ENCODE measurements at places on chromosomes 1 and 21. TPM values are rescaled to one million over a fixed set of nuclear protein-coding genes. Genes with fewer than 3 reads are reported as not detected.

DNA sequence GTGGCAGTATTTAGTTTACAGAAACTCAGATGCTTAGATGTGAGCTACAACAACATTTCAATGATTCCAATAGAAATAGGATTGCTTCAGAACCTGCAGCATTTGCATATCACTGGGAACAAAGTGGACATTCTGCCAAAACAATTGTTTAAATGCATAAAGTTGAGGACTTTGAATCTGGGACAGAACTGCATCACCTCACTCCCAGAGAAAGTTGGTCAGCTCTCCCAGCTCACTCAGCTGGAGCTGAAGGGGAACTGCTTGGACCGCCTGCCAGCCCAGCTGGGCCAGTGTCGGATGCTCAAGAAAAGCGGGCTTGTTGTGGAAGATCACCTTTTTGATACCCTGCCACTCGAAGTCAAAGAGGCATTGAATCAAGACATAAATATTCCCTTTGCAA is 59.7 kb upstream of the ZNF326 start:
- no peak for DNase-seq

GRCh38 chr1:62682531-62682930 is 5.7 kb downstream of the DOCK7 start:
- DNase-seq: no peak

LRRC38 gene
- not detected for polyA plus RNA-seq

DNA sequence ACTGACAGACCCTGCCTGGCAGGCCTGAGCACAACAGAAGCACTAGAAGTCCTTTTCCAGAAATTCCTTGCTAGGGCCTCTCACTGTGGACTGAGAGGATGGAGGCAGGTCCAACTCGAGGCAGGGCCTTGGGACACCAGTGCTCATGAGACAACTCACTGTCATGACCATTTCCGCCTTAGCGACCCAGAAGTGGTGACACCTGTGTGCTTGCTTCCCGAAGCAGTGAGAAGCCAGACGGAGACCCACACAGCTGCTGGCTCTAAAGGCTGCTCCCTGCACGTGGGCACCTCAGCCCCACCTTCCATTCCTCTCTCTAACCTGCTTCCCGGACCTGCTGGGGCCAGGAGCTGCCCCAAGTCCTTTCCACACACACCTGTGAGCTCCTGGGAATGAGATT is 33.0 kb downstream of the KCNC4 start:
- DNase-seq: no peak

CYB5RL gene
- polyA plus RNA-seq: 3.0 TPM

GRCh38 chr1:87968197-87968955 is 639.7 kb downstream of the LMO4 start:
- DNase-seq: no peak

DNA sequence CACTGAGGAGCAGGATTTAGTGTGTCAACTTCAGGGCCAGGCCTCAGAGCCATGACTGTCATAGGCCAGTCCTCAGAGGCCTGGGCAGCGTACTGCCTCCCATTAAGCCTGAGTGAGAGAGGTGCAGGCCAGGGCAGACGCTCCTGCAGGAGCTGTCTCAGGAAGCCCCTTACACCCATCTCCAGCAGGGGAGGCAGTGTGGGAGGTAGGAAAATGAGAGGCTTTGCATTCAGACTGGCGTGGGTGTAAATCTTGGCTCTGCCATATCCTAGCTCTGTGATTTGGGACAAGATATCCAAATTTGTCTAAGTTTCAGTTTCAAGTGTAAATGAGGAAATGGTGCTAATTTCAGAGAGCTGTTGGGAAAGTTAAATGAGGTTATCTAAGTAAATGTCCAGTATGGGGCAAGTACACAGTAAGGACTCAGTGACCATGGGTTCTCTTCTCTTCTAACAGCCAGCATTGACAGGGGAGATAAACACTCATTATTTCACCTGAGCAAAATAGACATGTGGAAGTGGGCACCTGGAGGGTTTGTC is 184.1 kb downstream of the ZSCAN20 start:
- no peak for DNase-seq

PRAMEF4 gene
- polyA plus RNA-seq: not detected

GRCh38 chr1:33925586-33925985 is 61.7 kb downstream of the HMGB4 start:
- DNase-seq: no peak

DNA sequence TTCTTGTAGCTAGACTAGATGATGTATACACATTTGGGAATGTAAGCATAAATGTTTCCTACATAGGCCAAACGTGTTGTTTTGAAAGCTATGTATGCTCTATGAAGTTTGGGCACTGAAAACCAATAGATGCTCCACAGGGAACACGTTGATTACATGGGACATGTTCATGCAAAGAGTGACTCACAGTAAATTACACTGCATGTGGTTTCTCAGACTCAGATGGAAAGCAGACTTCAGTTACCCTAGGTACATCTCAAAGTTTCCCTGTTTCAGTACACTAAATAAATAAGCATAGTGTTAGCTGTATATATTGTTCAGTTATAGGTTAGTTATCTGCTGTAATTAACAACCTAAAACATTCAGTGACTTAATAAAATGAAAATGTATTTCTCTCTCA is 301.9 kb upstream of the RUNX1 start:
- no peak for DNase-seq

GRCh38 chr1:172662464-172663109 is 3.7 kb downstream of the FASLG start:
- DNase-seq: peak; percentile 59
